T-helper 2 cell treated with Interferon-gamma antibody and Interleukin-4, amounts not matched to agents 5 μg/mL and 100 μg/mL, for 36 hours (primary cell): ENCODE measurements at places on chromosomes 13 and 19.
A peak's percentile ranks its signal among the peaks of the same experiment; 100 is the strongest.

- DNase-seq: no peak
These were observed 1.2 kb downstream of the IZUMO4 start for GRCh38 chr19:2097886-2098327.

DNA sequence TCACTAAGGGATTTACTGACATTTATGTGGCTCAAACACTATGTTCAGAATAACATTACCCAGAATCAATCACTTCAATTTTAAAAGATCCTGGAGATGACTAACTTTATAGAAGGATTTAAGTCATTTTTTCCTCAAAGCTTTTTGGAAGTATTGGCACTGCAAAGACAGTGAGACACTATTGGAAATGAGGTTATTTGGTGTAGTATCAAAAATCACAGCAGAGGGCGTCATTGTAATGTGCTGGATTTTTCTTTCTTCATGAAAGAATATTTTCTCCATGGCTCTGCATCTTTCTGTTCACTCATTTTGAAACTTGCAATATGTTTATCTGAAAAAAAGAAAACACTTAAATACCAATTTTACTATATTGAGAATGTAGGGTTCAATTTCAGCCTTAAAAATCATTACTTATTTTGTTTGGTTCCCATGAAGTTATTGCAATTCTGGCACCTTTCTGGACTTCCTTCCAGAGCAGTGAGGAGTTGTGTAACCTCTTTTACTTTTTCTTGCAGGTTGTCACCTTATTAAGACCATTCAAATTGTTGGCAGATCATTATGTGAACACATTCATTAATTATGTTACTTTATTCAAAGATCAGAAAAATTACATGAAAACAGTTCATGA lies 3.7 kb upstream of the CSNK1A1L start:
- DNase-seq: no peak

DNA sequence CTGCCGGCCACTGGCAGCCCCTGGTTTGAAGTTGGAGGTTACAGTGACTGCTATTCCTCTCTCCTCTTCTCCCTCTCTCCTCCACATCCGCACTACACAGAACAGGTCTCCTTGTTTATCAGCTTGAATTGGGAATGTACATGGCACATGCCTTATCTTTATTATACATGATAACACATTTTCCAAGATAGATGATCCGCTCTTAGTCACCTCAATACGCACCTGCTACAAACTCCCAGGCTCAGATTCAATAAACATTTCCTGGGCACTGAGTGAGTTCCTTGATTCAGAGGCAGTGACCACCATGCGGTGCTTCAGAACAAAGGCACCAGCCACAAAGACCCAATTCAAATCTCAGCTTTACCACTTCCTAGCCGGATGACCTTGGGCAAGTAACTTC lies 227.7 kb downstream of the TSHZ3 start:
- DNase-seq: no peak

GRCh38 chr19:6739883-6740588 lies 556 bp downstream of the TRIP10 start:
- peak; percentile 32 for DNase-seq

DNA sequence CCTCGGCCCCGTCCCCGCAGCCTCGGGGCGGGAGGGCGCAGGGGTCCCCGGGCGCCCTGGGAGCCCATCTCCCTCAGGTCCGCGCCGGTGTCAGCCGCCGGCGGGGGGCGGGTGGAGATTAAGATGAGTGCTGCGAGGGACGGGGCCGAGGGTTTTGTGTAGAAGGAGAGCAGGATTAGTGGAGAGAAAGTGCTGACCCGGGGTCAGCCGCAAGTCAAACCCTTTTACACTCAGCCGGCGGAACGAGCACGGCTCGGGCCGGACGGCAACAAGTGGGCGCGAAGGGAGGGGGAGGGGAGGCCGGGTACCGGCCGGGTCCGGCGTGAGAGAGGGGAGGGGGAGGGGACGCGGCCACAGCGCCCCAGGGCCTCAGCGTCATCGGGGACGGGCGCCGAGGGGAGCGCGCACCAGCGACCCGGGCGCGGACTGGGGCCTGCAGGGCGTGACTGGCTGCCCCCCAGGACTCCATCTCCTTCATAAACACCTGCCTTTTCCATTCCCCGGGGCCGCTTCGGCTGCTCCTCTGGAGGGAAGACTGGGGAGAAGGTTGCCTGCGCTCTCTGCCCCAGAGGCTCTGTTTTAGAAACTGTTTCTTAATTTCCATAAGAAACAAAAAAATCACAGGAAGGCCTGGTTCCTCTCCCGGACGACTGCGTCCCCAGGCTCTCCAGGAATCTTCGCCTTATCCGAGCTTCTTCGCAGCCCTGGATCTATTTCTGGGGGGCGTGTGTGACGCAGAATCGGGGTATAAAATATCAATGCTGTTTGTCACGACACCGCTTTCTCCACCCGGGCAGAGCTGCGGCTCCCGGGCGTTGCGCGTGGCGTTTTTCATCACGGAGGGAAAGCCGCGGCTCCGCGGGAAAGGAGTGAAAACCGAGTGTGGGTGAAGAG lies 6.5 kb downstream of the SOX1 start:
- no peak for DNase-seq

DNA sequence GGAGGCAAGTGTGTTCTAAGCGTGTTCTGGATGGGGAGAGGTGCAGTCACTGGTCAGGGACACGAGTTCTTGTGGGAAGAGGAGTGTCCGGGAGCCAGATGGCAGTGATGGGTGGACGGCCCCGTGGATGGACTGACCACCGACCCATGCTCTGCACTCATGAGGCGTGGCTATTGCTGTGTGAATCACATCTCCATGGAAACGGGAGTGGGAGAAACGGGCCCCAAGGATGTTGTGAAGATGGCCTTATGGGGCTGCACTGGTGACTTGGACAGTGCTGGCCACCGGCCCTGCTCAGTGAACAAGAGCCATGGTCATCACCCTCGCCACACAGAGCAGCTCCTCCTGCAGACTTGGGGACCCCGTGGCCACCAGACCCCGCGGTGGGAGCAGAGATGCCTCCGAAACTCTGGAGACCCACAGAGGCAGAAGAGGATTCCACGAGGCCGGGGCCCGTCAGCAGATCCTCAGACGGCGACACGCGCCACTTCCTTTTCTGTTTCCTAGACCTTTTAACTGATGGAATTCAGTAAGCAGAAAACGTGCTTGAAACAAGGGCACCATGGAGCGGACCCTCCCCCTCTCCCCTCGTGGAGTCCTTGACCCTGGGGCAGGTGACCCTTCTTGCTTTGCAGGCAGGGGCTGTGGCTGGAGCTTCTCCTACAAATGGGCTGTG lies 47.5 kb downstream of the GAS6 start:
- DNase-seq: no peak
